Tibial nerve (tissue), 4 donors: ENCODE measurements at places on chromosomes 1 and 21. TPM values are rescaled to one million over a fixed set of nuclear protein-coding genes. Genes with fewer than 3 reads are reported as not detected.

COA7 gene
- 7.5 TPM for total RNA-seq

CDC42SE1 gene
- 76.1 TPM for total RNA-seq

TNFRSF18 gene
- total RNA-seq, result 0.44 TPM

VANGL2 gene
- total RNA-seq, result 1.5 TPM

LPAR3 gene
- total RNA-seq, result not detected

TMIGD3 gene
- 0.59 TPM for total RNA-seq

NCMAP gene
- 191 TPM for total RNA-seq

OR2T29 gene
- total RNA-seq, result not detected

ERICH3 gene
- 0.21 TPM for total RNA-seq

NES gene
- 62.7 TPM for total RNA-seq

TXNDC12 gene
- total RNA-seq, result 32.7 TPM

WNT9A gene
- 5.1 TPM for total RNA-seq

TSACC gene
- not detected for total RNA-seq

MNDA gene
- total RNA-seq, result 5.0 TPM

PRDM16 gene
- 5.9 TPM for total RNA-seq
